ENCODE measurements at places on chromosomes 4 and X.

DNA sequence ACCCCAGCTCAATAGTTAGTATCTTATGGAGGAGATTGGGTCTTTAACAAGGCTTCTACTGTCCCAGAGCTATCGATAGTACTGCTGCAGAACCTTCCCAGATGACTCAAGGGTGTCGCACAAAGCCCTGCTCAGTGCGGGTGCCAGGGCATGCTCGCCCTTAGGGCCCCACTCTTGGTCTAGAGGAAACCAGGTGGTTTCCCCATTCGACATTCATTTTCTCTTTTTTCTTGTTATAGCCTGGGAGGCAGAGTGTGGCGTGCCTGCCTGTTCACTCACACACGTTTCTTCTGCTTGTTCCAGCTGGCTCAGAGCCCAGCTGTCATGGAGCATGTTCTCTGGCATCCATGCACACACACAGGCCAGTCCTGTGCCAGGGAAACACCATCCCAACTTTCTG, 144.5 kb downstream of the SMIM20 start:
- no peak for DNase-seq

DNA sequence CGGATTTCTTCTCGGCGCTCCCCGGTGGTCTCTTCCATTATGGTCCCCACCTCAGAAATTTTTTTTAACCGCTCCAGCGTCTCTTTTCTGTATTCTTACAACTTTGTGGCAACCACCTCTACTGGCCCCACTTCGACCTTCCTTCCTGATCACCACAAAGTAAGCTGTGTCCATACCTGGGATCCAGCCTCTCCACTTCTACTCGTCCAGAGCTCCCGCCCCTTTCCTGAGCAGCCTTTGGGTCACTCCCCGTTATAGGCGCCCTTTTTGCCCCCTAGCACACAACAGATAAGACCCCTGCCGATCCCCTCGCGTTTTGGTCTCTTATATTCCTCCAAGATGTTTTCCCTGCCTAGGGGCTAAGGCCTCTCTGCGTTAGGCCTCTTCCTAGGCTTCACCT, 557 bp downstream of the PIGG start:
- DNase-seq, result no peak

DNA sequence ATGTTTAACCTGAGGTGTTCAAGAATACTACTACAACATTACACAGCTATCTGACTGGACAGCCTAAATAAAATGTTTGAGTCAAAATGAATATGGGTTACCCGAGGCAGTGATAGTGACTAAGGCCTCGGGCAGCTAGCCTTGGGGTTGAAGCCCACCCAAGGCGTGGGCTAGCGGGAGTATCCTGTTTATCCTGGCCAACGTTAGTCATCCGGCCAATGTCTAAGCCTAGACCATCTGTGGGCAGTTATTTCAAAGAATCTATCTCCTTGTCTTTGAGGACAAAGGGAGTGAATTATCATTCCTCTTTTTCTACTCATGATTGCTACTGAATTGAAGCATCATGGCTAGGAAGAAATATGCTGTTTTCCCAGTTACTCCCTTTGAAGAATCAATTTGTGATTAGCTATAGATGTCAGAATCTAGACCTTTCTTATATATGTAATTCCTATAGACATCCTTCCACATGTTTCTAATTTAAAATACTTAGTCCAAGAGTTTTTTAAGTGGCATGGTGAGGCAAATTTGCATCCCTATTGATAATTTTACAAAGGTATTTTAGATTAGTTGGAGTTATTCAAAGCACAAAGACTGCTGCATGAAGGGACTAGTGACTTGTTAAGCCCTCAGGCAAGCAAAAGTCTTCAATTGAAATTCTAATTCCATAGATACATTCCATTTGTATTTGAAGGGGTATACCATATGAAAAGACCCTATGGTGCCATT, 6.0 kb upstream of the PDGFC start:
- DNase-seq, result no peak

DNA sequence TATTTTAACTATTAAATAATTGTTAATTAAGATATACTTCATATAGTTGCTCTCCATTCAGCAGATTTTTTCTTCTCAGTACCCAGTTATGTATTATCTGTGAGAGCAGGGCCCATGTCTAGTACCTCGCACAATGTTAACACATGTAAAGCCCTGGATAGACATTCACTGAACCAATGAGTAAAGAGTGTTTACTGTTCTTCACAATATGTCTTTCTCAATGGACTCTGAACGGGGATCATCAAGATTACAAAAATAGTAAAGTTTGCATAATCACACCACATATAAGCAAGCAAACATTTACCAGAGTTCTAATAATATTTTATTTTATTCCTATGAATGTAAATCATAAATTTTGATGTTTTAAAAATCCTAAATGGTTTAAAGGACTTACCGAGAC, 47.1 kb downstream of the FBXO8 start:
- no peak for DNase-seq

- peak; percentile 94 for DNase-seq
Measured at GRCh38 chrX:107324493-107325310, 118.3 kb downstream of the DNAAF6 start.

DNA sequence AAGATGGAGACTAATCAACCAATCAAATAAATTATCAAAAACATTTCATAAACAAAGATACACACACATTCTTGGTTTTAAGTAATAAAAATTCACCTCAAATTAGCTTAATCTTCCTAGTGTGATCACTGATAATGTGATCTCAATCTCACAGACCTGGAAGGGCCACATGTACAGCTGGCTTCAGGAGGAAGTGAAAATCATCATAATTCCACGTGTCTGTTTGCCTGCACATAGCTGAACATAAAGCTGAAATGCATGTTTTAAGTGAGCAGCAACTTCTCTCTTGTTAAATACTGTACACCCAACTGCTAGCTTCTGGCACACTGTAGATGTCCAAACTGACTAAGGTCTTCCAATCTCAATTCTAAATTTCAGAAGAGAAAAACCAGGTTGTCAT, 53.8 kb downstream of the ARHGAP6 start:
- no peak for DNase-seq

- DNase-seq, result no peak
Measured at GRCh38 chr4:142350871-142351270, 495.2 kb downstream of the INPP4B start.

- DNase-seq, result peak; percentile 88
Measured at GRCh38 chr4:76752861-76753501, 145.0 kb downstream of the SOWAHB start.

Data from islet precursor cell (in vitro differentiated cells).